ENCODE measurements at places on chromosomes 13 and 19.

GRCh38 chr13:47291107-47291656 is 394.3 kb upstream of the HTR2A start:
- no peak for DNase-seq

- DNase-seq, result no peak
These were observed 2.4 kb upstream of the APC2 start for GRCh38 chr19:1447504-1447903.

- DNase-seq, result no peak
These were observed 41.2 kb downstream of the CCL25 start for GRCh38 chr19:8093740-8094139.

DNA sequence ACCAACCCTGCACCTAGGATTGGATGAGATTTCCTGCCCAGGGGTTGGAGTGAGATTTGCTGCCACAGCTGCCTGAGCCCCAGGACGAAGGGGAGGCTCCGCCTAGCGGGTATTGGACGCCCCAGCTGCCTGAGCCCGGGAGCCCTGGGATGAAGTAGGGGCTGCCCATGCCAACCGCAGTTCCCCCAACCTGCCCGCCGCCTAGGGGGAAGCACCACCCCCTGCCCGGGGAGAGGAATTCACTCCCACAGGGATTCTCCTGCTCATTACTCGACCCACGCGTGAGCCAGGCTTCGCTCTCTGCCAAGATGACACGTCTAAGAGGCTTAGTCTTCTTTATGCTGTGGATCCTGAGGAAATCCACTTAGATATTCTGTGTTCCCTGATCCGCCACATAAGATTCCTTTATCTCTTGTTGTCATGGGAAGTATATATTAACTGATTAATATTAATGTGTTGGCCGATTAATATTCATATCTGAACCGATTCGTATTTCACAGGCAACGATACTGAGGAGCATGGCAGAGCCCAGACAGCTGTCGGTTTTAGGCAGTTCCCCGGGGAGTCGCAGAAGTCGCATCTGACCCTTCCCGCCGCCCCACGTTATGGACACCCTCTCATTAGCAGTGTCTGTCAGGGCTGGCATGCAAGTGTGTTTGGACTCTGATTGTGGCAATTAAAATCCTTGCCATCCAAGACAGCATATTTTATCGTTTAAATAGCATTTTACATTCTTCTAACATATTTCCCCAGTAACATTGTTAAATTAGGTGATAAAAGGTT is 44.5 kb upstream of the KCTD15 start:
- DNase-seq, result no peak

- no peak for DNase-seq
These were observed 32.7 kb upstream of the CYSLTR2 start for GRCh38 chr13:48621056-48621455.

- DNase-seq, result no peak
These were observed 171.0 kb downstream of the GPC6 start for GRCh38 chr13:93397619-93398018.

DNA sequence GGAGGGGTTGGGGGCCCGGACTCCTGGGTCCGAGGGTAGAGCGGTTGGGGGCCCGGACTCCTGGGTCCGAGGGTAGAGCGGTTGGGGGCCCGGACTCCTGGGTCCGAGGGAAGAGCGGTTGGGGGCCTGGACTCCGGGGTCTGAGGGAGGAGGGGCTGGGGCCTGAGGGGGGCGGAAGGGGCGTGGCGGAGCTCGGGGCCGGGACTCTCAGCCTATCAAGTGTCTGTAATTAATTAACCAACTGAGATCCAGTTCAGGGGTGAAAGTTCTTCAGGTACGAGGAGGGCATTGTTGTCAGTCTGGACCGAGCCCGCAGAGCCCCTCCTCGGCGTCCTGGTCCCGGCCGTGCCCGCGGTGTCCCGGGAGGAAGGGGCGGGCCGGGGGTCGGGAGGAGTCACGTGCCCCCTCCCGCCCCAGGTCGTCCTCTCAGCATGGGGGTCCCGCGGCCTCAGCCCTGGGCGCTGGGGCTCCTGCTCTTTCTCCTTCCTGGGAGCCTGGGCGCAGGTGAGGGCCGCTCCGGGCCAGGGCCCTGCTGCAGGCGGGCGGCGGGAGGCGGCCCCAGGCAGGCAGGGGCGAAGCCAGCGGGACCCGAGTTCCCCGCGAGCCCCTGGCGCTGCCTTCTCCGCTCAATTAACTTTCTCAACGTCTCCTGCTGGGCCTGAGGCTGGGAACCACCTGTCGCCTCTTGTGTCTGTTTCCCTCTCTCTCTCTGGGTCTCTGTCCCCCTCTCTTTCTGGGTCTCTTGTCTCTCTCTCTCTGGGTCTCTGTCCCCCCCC is 697 bp downstream of the FCGRT start:
- DNase-seq, result no peak

GRCh38 chr19:42030645-42031440 is 36.8 kb upstream of the ATP1A3 start:
- no peak for DNase-seq

DNA sequence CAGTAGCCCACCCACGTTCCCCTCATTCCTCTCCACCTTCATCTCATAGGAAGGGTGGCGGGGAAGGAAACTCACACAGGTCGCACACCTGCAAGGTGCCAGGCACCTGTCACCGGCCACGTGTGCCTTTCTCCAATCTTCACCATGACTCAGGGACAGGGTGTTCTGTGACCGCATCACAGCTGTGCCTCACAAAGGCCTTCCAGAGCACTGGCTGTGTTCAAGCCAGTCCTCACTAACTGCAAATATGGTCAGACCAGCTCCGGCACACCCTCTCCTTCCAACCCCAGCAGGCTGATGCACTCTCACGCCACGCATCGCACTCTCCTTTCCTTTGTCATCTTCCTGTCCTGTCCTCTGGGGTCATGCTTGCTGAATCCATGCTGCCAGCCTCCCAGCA is 415.9 kb downstream of the IRS2 start:
- no peak for DNase-seq

DNA sequence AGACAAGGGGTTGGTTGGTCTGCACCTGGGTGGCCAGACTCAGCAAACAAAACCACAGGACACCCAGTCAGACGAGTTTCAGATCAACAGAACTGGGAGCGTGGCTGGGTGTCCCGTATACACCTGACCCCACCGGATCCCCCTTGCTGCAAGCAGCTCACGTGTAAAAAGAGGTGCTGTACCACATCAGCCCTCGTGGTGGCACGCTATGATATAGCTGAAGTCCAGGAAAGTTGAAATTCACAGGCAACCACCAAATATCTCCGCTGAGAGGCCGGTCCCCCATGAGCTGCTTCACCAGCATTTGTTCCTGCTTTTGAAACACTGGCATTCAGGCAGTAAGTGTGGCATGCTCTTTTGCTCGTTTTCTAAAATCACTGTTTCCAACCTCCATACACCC is 92.3 kb downstream of the TUBA3C start:
- no peak for DNase-seq

DNA sequence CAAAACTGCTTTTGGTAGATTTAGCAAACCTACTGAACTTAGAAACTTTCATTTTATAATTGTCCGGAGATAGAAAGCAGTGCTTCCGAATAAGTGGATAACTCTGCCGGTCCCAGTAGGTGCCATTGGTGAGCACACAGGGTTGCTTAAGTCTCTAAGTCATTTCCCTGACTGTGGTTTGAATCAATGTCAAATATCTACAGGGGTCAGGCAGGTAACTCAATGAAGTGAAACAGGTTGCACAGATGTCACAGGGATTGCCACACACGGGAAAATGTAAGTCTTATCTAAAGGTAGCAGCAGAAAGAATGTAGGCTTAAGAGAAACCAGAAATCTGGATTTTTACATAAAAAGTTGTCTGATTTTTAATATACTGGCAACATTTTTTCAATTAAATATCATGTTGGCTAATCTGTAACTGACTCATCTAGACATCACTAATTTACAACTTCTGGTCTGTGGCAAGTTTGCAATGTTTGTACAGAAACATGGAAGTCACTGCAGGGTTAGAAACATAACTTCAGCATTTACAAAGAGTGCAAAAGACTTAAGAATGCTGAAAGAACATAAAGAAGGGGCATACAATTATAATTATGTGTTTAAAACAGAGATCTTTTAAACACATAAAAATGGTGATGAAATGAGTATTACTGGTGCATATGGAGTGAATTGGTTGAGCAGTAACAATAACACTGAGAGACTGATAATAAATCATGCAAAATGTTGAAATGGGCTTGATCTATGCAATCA is 14.3 kb upstream of the LRRC63 start:
- DNase-seq, result no peak

GRCh38 chr19:5530701-5531100 is 37.1 kb downstream of the TINCR start:
- no peak for DNase-seq

GRCh38 chr19:42089191-42089750 is 13.3 kb downstream of the ZNF574 start:
- no peak for DNase-seq

DNA sequence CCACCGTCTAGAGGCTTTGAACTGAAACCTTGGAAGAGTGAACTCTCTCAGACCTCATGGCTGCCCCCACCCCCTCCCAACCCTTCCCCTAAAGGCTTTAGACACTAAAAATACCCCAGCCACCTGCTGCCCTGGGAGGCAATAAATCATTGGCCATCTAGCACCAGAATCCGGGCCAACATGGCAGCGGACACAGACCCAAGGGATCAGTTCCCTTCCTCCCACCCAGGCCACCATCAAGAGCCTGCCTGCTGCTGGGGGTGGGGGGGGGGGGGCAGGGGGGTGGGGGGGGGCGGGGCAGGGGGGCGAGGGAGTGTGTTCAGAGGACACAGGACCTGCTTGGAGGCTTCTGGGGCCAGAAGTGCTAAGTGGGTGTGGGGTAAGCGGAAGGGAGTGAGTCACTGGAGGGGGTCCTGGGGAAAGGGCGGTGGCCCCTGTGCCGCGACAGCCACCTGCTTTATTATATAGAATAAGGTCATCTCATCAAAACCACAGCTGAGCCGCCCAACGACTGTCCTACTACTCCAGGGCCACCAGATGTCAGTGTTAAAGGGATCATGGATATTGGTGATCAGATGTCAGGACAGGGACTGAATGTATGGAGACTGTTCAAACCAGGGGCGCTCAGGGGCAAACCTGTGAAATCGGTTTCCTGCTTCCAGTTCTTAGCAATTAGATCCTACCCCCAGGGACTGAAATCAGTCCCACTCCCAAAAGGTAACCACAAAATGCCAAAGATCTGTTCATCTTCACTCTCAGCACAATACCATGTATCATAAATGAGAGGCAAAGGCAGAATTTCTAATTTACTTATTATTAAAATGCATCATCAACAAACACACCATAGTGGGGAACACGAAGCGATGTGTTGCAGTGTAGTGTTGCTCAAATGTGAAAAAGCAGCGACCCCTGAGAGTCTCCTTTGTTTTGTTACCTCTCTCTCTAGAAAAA is 24.3 kb downstream of the ARL11 start:
- no peak for DNase-seq

DNA sequence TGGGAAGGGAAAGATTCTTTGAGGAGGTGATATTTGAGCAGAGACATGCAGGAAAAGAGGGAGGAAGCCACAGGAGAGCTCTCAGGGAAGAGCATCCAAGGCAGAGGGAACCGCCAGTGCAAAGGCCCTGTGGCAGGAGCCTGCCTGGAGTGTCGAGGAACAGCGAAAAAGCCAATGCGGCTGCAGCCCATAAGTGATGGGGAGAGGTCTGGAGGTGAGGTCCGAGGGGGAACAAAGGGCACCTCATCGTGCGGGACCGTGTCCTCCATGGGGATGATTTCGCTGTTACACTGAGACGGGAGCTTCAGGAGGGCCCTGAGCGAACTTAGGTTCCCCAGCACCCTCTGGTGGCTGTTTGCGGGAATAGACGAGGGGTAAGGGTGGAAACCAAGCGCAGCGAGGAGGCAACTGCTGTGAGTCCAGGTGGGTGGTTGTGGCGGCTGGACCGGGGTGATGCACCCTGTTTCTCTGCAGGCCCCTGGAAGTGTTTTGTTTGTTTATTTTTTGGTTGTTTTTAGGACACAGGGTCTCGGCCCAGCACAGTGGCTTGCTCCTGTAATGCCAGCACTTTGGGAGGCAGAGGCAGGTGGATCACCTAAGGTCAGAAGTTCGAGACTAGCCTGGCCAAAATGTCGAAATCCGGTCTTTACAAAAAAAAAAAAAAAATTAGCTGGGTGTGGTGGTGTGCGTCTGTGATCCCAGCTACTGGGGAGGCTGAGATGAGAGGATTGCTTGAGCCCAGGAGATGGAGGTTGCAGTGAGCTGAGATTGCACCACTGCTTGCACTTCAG is 5.9 kb upstream of the EHD2 start:
- no peak for DNase-seq

- DNase-seq, result no peak
These were observed 6.5 kb downstream of the SIGLEC7 start for GRCh38 chr19:51148580-51148979.

- no peak for DNase-seq
These were observed 5.7 kb downstream of the SHISA7 start for GRCh38 chr19:55437410-55437809.

- no peak for DNase-seq
These were observed at the start of gene ATP7B for GRCh38 chr13:52010890-52011631. ATP7B (minus strand) TSS chr13:52011450; CDS start chr13:52011337, 113 bp downstream.

GRCh38 chr13:38361542-38362262 is 12.1 kb downstream of the UFM1 start:
- no peak for DNase-seq

DNA sequence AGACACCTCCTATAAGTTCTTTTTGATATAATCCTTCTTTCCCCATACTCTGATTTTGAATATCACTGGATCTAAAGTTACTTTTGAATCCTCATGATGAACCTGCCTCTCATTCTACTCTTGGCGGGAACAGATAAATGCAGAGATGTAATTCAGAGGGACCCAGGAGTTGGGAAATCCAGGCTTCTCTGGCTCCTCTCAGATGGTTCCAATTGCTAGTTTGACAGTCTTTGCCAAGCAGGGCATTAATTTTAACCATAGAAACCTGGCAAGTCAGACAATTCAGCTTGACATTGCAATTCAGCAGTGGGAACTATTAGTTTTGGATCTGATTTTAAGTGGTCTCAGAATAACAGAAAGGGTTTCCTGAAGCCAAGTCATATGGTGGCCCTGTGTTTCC is 67.3 kb upstream of the KLF12 start:
- no peak for DNase-seq

- DNase-seq, result no peak
These were observed 33.6 kb upstream of the SLC10A2 start for GRCh38 chr13:103099722-103100293.
